Left ventricle myocardium superior (tissue), 1 donor: ENCODE measurements at places on chromosomes 6 and 20. TPM values are rescaled to one million over a fixed set of nuclear protein-coding genes. Genes with fewer than 3 reads are reported as not detected.

GRCh38 chr20:35387334-35387733 is 24.4 kb downstream of the UQCC1 start:
- no peak for DNase-seq

KIFC1 gene
- total RNA-seq = 0.74 TPM

DNA sequence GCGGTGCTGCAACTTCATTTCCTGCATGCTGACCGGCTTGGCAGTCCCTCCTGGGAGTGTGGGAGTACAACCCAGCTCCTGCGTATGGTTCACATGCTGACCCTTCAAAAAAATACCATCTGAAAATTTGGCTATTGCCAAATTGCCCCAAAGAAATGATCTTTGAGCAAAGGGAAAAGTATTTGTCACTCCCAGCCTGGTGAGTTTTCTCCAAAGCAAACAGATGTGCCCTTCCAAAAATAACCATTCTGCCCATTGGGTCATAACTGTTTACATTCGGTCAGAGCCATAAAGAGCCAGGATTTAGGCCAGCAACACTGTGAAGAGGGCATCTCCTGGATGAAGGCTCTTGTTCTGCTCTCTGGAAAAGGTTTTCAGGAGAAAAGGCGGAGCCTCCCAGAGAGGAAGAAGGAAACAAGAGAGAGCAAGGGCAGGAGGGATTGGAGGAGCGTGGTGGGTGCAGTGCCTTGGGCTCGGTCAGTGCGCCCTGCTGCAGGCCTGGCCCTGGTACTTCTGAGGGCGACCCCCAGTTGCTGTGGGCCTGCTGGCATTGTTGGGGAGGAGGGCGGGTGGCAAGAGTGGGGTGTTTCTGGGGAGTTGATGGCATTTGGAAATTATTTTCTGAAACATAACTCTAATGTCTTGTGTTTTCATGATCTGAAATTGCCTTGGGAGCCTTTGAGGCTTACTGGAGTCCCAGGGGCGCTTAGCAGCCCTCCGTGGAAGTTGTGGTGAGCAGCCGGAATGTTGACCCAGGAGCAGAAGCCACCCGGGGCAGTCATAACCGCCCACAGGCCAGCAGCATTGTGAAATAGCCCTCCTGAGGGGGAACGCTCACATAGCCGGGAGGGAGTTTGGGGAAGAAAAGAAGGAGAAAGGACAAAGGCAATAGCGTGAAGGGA is 248.4 kb downstream of the MYLK4 start:
- DNase-seq = no peak

DNA sequence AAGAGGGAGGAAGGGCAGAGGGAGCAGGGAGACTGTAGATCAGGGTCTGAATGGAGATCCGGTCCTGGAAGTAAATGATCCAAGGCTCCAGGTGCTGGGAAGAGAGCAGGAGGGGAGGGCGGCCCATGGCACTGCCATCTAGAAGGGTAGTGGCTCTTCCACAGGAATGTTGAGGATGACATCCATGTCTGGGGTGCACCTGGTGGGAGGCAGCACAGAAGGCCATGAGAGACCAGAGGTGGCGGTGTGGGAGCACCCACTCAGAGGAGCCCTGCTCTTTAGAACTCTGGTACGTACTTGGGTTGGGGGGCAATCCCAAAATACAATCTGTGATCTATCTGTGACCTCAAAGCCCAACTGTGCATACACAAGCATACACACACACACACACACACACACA is 13.5 kb downstream of the DEFB132 start:
- no peak for DNase-seq

DNA sequence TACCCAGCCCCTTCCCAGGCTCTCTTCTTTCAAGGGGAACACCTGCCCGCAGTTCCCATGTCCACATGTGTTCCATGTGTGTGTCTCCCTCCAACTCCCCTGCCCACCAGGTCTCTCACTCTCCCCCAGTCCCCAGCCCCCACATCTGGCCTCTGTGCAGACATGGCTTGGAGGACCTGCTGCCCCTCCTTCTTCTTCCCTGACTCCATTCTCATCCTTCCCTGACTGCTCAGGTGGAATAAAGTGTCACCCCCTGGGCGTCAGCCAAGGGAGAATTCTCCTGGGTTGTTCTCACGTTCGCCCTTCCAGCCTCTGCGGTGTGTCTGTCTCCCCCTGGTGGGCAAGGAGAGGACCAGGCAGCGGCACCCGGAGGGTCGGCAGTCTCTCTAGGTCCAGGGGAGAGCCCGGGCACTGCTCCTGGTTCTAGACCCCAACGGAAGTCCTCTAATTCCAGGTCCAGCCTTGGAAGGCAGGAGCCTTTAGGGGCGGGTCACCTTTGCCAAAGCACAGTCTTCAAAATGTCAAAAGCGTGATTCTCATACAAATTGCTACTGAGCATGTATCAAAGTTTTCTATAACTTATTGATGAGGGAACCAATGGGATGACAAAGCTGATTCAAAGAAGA is 50.5 kb downstream of the EBF4 start:
- DNase-seq = peak; percentile 56

OR2J2 gene
- total RNA-seq = not detected

GRCh38 chr6:169263836-169264608 is 10.4 kb upstream of the THBS2 start:
- DNase-seq = peak; percentile 67

RNGTT gene
- 8.4 TPM for total RNA-seq

XKR7 gene
- not detected for total RNA-seq

GRCh38 chr6:10595731-10596664 is 74.8 kb downstream of the GCNT2 start:
- DNase-seq = no peak

TMEM151B gene
- total RNA-seq = not detected

- no peak for DNase-seq
Observed at GRCh38 chr20:41784209-41784958, 166.2 kb upstream of the CHD6 start.

GRCh38 chr20:25203871-25204320 is 8.4 kb downstream of the ENTPD6 start:
- no peak for DNase-seq

- DNase-seq = no peak
Observed at GRCh38 chr6:5513408-5513807, 252.1 kb downstream of the FARS2 start.

DNA sequence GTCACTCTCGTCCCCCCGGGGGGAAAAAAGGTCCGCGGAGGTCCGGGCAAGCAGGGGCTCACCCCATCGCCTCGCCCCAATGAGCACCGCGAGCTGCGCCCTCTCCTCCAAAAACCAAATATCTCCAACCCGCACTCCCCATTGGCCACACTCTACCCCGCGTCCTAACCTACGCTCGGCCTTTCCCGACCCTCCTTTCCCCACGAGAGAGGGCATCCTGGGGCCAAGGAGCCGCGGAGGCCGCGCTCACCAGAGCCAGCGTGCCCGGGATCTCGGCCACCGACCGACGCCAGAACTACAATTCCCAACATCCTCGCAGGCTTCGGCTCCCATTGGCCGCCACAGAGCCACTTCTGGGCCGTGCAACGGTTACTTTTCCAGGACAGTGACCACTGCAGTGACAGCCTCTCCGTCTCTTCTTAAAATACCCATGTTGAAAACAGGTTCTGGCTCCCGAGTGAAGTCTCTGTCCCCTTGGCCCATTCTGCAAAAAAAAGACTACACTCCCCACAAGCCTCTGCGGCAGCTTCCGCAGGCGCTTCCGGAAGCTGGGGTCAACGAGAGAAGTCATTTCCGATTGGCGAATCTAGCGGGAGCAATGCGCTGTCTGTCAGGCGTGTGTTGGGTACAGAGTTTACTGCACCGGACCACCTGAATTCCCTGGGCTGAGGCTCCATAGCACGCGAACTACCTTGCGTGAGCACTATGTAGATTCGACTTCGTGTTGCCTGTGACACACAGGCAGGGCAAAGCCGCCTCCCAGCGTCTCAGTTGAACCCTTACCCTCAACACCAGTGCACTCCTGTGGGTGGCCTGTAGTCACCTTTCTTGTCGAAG is at the start of gene ZNF343:
Gene ZNF343, minus strand, starts transcription at position 285 of the 837 bp plus-strand sequence. CDS start 15,020 bp downstream, outside the sequence.
- DNase-seq = peak; percentile 84

DNA sequence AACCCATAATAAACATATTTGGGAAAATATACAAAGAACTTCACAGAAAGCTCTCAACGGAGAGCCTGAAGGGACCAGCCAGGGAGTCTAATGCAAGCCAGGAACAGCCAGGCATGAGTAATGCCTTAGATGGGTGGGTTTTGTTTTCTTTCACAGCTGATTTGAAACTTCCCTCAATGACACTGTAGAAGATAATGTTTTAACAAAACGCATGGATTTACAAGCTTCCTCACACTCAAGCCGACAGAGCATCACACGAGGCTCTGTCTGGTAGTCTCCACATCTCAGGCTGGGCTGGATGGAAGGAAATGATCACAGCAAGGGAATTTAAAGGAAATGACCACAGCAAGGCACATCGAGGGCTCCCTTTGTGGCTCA is 113.9 kb downstream of the GMPR start:
- no peak for DNase-seq

SHLD1 gene
- total RNA-seq = 6.9 TPM

PRSS16 gene
- not detected for total RNA-seq

GGTLC1 gene
- total RNA-seq = not detected

GRCh38 chr6:118677193-118677592 is 25.8 kb upstream of the CEP85L start:
- no peak for DNase-seq

DNA sequence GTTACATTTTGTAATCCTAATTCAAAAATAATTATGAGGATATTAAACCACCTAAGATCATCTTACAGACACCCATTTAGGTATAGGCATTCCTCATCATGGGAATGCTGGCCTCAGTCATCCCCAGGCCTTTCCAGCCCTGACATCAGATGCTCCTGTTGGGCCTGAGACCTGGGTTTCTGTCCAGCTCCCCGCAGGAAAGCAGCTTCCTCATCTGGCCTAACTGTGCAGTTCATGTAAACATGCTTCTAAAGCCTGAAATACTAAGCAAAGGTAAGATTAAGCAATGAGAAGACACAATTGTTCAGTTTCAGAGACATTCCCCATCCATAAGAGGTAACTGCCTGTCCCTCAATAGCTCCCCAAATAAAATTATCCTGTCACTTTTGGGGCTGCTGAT is 19.0 kb downstream of the ETV7 start:
- no peak for DNase-seq

DNA sequence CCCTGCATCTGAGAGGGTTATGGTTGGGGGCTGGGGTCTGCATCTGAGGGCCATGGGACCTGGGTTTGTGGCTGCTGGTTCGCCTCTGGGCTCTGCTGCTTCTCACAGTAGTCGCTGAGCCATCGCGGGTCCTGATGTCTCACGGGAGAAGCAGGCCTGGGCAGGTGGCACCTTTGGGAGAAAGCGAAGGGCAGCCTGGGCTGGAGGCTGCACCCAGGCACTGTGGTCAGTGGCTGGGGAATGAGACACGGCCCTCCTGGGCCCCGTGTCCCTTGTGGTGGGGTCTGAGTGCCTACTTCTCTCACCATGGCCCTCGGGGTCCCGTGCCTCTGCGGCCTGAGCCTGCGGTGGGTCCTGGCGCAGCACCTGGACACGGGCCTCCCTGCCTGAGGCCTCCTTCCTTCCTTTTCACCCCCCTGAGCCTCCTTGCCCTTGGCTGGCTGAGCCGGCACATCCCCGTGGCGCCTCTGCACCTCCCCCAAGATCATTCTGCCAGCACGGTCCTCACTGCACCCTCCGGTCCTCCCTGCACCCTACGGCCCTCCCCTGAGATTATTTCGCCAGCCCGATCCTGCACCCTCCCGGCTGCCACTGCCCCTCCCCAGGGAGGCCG is 206.0 kb downstream of the ERMARD start:
- DNase-seq = no peak

DNA sequence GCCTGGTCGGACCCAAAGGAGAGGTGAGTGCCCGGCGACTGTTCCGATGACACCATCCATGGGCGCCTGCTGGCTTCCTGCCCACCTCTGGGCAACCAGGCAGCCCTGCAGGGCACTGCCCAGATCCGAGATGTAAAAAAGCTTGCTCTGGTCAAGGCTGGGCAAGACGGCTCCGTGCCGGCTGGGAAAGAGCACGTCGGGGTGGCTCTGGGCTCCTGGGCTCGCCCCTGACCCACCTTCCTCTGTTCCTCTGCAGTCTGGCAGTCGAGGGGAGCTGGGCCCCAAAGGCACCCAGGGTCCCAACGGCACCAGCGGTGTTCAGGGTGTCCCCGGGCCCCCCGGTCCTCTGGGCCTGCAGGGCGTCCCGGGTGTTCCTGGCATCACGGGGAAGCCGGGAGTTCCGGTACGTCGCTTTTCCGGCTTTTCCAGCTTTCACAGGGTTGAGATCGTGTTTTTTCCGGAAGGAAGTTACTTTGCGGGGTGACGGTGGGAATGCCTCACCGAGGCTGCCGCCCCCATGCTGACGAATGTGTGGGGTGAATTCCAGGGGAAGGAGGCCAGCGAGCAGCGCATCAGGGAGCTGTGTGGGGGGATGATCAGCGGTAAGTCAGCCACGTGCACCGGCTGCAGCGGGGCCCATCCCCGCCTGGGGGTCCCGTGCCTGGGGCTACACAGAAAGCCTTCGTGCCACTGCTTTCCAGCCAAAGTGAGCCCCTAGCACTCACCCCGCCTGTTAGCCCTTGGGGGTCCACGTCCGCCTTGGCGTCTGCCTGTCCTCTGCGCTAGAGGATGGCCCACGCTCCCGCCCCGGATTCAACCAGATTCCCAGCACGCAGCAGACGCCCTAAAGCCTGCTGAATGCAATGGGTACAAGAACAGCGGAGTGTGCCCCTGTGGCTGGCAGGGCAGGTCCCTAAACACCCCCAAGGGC is 19.3 kb downstream of the COL9A3 start:
- DNase-seq = peak; percentile 20

- no peak for DNase-seq
Observed at GRCh38 chr6:137311940-137312339, 92.8 kb upstream of the IFNGR1 start.

DNA sequence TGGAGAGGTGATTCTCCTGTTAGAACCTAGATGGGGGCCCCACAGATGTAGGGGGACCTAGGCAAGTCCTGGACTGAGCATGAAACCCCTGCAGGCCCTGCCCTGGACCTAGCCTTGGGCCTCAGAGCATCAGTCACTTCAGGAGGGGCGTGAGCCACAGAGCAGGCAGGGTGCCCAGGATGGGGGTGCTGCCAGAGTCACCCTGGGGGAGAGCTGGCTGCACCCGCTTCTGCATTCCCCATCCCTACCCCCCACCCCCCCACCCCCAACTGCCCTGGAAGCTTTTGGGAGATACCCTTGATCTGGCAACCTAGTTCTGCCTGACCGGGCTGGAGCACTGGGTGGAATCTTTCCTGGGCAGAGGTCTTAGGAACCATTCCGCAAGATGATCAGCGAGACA is 125.6 kb downstream of the GRM4 start:
- DNase-seq = no peak

ENPP3 gene
- total RNA-seq = not detected

GRCh38 chr6:27931209-27931608 is 19.0 kb upstream of the OR2B2 start:
- no peak for DNase-seq

SYTL3 gene
- total RNA-seq = 10.8 TPM

SRMS gene
- total RNA-seq = not detected

DNA sequence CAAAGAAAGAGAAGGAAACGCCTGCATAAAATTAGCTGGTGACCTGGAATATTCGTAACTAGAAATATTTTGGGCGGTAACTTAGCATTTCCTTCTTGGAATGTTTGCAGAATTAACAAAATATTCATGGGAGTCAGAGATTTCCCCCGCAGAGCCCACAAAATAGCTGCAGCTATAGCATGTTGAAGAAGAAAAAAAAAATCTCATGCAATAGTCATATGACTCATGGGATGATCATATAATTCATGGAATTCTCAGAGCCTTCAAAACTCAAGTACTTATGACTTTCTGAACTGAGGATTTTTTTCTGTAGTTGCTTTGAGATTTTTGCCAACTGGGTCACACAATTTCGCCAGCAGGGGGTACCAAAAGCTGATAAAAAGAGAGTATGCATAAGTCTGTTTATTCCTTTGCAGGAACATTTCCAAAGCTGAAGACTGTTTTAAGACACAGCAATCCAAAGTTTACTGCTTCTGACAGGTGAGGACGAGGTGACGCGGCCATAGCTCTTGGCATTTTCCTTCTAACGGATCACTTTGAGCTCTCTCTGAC is 586.0 kb upstream of the CHD6 start:
- no peak for DNase-seq
